ENCODE measurements at places on chromosomes 5 and 9. TPM values are rescaled to one million over a fixed set of nuclear protein-coding genes. Genes with fewer than 3 reads are reported as not detected.

DNA sequence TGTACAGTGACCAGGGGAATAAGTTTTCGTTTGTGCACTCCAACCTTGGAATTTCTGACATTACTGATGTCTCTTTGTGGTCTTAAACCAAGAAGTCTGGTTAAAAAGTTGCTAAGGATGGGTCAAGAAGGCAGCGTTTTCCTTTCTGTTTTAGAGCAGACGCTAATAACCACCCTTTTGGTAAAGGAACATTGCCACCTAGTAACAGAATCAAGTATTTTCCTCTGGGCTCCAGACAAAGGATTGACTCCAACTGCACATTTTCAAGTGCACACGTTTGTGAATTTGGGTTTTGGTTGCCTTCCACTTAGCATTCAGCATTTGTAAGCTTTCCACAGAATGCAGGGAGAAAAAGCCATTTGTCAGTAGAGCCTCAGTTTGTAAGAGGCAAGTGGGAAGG is 22.2 kb upstream of the CEP78 start:
- DNase-seq, result no peak
- H3K36me3 ChIP-seq, result no peaks in the 10 kb centered on the region
- H3K27ac ChIP-seq, result no peak overlapping the region
- peaks cover 1% of the 10 kb centered on the region for H3K4me1 ChIP-seq
- no peak overlapping the region for H3K4me3 ChIP-seq
- H3K27me3 ChIP-seq, result peaks cover 10% of the 10 kb centered on the region

- no peak overlapping the region for H3K4me3 ChIP-seq
- H3K27ac ChIP-seq, result no peak overlapping the region
- H3K36me3 ChIP-seq, result no peaks in the 10 kb centered on the region
- DNase-seq, result no peak
- H3K27me3 ChIP-seq, result peaks cover 9% of the 10 kb centered on the region
These were observed 22.5 kb upstream of the CCNH start for GRCh38 chr5:87435144-87435694.

GRCh38 chr5:25500635-25501034 is 855.9 kb upstream of the CDH10 start:
- no peak overlapping the region for H3K27ac ChIP-seq
- H3K36me3 ChIP-seq, result no peaks in the 10 kb centered on the region
- no peaks in the 10 kb centered on the region for H3K4me1 ChIP-seq

Gene ENTREP1
- 2.3 TPM for total RNA-seq

Gene SV2C
- total RNA-seq, result 0.18 TPM
